ENCODE measurements at places on chromosomes 3 and 15.

- no peak for DNase-seq
Measured at GRCh38 chr15:39414201-39414600, 166.7 kb upstream of the THBS1 start.

GRCh38 chr15:30062881-30063280, 19.9 kb upstream of the GOLGA8J start:
- DNase-seq = no peak

DNA sequence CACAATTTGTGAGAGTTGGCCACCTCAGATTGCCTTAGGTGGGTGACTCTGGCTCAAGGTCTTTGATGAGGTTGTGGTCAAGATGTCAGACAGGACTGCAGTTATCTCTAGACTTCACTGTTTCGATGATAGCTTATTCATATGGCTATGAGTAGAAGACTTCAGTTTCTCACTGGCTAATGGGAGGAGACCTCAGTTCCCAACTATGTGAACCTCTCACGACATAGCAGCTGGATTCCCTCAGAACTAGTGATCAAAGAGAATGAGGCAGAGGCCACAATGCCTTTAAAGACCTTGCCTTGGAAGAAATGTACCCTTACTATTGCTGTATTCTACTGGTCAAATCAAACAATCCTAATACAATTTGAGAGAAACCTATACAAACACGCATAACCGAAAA, 607.5 kb upstream of the ROBO2 start:
- no peak for DNase-seq

- no peak for DNase-seq
Measured at GRCh38 chr15:37921527-37922385, 12.7 kb upstream of the TMCO5A start.
